ENCODE measurements at places on chromosomes 3 and 15.

DNA sequence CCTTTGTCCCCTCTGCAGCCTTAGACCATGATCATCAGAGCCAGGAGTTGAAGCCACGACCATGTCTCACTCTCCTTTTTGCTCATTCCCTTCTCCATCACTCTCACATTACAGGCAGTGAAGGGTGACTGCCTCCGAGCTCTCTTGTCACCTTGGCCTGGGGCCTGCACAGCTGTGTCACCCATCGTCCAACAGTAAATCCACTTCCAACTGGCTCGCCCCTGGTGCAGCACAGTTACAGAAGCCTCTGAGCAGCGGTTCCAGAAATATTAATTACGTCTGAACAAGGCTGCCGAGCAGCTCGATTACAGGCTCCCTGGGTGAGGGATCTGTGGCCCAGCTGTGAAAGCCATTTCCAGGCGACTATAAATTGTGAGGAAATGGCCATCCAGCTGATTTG, 528.2 kb downstream of the NR2F2 start:
- no peak for DNase-seq

DNA sequence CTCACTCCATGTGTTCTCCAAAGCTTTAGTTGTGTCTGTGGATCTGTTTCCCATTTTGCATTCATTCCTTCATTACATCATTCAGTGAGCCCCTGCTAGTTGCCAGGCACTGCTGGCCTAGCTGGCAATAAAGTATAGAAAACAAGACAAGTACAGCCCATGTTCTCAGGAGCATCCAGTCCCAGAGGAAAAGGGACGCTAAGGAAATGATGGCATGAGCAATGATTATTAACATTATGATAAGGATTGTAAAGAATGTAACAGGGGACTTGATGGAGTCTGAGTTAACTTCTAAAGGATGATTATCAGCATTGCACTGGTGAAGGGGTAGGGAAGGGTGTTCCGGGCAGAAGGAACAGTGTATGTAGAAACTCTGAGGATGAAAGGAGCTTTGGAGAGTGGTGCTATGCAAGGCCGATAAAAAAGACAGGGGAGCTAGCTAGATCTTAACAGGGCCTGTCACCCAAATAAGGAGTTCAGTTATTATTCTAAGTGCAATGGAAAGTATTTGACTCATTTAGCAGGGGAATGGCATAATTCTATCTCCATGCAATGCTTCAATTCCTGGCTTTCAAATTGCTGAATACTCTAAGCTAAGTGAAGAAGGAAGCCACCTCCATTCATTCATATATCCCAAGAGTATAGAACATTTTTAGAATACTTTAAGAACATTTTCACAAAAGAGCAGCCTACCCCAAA, 258.2 kb upstream of the STT3B start:
- no peak for DNase-seq

GRCh38 chr3:125143538-125143937, 69.0 kb downstream of the SLC12A8 start:
- no peak for DNase-seq

DNA sequence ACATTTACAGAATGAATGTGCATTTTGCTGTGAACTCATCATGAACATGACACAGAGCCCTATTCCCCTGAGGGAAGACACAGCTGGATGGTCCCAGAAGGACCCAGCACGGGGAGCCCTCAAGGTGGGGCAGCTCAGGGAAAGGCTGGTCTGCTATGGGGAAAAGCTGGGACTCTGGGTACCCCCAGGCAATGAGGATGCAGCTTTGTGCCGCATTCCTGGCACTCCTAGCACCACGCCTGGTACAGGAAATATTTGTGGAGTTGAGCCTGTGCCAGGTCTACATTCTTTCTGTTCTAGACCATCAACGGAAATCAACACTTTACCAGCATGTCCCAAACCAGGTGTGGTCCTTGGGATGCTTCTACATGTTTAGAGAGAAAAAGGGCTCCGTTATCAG, 74.0 kb downstream of the SRGAP3 start:
- DNase-seq: no peak

DNA sequence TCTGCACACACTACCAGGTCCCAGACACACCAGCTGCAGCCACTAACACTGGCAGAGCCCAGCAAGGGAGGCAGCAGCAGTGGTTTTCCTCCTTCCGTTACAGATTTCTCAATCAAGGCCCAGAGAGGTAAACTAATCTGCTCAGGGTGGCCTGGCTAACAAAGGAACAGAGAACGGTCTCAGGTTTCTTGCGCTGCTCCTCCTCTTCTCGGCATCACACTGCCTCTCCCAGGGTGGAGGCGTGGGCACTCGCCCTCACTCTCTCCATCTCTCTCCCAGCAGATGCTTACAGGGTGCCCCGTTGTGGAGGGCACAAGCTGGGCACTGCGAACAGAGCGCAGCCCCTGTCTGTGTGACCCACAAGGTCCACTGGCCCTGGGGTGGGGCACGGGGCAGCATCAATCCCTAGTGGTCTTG, 228.7 kb downstream of the VPS13C start:
- DNase-seq: no peak

GRCh38 chr3:153410517-153410916, 248.5 kb downstream of the RAP2B start:
- DNase-seq: no peak

GRCh38 chr15:78394026-78394425, 44.0 kb upstream of the IREB2 start:
- DNase-seq: no peak

DNA sequence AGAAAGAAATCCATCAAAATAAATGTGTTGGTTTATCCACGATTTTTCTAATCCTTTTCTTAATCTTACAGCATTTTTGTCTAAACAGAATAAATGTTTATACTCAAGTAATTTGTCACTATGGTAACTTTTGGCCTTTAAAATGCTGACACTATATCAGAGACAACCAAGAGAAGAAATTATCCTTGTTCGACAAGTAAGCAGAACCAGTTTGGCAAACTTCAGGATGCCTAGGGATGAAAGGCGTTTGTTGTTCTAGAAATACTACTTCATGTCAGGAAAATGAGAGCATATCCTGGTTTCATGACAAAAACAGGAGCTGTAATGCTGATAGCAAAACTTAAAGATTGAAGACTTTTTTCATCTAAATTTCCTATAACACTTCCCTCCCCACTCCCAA, 308.0 kb upstream of the ATP11B start:
- no peak for DNase-seq

DNA sequence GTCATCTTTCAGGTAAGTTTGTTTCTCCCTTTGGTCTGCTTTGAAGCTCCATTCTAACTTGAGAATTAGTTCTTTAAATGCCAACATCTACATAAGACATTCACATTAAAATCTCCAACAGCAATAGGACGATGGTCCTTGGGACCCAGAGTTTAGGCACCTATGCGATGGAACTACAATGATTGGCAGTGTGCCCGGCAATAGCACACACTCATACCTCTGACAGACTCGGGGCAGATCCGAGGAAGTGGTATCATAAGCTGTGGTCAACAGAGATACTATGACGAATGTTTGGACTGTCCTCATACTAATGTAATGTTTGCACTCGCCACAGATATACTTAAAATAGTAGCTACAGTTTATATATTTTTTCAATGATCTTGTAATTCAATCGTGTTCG, 34.2 kb upstream of the NR2F2 start:
- DNase-seq: no peak
